Renal cortex interstitium (tissue), 15 donors: ENCODE measurements at places on chromosomes 1 and 21.

DNA sequence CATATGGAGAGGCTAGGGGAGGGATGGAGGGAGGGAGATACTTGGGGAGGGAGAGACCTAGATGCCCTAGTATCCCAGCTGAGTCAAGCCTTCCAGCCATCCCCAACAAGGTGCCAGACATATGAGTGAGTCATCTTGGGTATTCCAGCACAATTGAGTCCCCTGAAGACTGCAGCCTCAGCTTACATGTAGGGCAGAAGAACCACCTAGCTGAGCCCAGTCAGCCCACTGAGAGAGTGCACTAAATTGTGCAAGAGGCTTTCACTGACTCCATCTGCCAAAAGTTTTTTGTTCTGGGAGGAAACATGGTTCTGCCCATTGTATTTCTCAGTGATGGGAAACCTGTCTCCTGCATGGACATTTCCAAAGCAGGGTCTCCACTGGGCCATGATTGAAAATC lies 76.4 kb downstream of the FOXD2 start:
- no peak for DNase-seq

GRCh38 chr1:167791281-167792187 lies 69.8 kb downstream of the MPZL1 start:
- DNase-seq: no peak

- DNase-seq: no peak
These were observed 111.0 kb downstream of the TAS1R2 start for GRCh38 chr1:18748435-18748834.

GRCh38 chr1:89945852-89946476 lies 48.9 kb upstream of the ZNF326 start:
- DNase-seq: no peak

GRCh38 chr1:199510314-199510713 lies 517.2 kb upstream of the NR5A2 start:
- no peak for DNase-seq

GRCh38 chr1:91099746-91100621 lies 78.1 kb upstream of the ZNF644 start:
- no peak for DNase-seq

GRCh38 chr1:197029749-197030148 lies 37.3 kb downstream of the F13B start:
- DNase-seq: no peak

GRCh38 chr1:109104364-109105151 lies 9.4 kb upstream of the ELAPOR1 start:
- DNase-seq: no peak

DNA sequence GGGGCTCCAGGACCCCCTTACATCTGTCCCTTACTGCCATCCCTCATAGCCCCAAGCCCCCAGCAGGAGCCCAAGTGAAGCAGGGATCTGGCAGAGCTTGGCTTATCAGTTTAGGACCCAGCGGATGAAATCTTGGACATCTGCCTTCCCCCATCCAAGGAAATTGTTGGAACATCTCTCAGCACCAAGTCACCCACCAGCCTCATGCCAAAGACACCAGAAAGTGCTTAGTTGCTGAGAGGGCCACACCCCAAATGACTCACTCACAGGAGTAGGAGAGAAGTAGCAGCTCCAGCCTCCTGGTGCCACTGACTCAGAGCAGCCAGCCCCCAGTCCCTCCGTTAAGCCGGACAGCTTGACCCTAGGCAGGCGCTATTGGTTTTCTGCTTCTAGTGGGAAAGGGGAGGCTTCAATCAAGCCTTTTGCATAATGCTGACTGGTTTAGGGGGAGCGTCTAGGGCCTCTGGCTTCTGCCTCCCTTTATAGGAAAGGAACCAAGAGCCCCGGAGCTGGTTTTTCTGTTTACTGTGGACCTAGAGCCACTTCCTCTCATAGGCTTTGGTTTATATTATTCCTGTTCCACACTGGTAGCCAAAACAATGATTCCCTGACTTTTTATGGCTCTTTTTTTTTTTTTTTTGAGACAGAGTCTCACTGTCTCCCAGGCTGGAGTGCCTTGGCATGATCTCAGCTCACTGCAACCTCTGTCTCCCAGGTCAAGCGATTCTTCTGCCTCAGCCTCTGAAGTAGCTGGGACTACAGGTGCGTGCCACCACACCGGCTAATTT lies 114.2 kb upstream of the IPO9 start:
- DNase-seq: no peak

GRCh38 chr1:61170328-61171238 lies 88.2 kb downstream of the NFIA start:
- DNase-seq: no peak

DNA sequence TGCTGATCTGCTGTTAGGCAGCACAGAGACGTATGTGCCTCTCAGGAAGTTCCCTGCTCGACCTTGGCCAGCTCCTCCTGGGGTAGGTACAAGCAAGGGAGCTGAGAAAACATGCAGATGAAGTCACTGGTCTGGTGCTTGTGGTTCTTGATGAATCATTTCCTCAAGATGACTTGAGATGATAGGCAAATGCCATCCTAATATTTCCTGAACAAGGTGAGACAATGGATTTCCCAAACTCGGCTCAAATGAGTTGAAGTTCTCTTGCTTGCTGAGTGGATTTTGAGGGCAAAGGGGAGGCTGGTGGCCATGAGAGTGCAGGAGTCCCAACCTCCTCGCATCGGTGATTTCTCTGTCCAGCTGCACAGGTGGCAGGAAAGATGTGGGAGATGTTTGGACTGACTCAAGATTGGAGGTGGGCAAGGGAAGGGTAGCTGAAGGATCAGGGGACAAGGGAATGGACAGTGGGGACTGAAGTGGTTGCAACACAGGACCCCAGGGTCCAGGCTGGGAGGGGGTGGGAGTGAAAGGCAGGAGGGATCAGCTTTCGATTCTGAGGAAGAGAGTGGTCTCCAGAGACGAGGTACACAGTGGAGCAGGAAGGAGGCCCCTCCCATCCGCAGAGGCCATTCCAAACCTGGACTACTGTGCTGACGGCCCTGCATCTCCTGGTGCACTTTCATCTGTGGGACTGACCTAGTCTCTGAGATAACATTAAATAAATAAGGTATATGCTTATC lies 63.9 kb downstream of the CAPN2 start:
- DNase-seq: no peak

DNA sequence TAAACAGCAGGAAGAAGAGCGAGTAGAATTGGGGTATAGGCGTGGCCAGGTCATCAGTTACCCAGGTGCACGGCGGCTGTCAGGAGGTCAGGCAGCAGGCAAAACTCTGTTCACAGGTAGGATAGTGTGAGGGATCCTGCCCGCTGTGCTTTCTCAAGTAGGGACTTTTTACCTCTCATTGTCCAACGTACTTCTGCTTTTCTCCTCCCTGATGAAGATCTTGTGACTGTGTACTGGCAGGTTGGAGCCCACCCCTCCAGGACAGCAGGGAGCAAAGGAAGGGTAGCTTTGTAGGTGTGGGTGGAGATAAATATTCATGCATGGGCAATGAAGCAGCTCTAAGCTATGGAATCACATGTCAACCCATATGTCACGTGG lies 373.5 kb downstream of the KIF26B start:
- DNase-seq: no peak

DNA sequence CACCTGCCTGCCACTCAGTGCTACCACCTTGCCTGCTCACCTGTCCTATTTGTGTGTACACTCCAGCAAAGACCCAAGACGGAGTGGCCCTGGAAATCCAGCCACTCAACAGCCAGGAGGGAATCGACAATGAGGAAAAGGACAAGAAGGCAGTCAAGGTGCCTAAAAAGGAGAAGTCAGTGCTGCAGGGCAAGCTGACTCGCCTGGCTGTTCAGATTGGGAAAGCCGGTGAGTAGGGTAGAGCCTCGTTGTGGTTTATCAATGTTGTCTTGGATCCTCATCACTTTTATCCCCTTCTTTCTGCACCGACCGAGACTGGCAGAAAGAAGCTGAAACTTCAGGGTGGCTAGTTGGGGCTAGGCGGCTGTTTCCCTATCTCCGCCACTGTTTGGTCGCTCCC lies 61.4 kb upstream of the LAX1 start:
- DNase-seq: no peak

GRCh38 chr1:40948741-40949443 lies 30.6 kb upstream of the CTPS1 start:
- DNase-seq: no peak

DNA sequence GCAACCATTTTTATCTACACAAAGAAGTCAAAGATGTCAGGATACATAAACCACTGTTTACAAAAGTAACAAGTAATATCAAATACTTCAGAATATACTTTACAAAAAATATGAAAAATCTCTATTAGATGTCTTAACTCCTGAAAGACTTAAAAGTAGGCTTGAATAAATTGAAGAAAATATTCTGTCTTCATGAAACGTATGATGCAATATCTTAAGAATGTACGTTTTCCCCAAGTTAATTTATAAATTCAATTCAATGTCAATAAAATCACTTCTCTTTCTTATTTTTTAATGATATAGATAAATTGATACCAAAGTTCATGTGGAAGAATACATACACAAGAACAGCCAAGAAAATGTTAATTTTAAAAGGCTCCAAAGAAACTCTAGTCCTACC lies 6.0 kb downstream of the KRTAP19-7 start:
- DNase-seq: no peak

DNA sequence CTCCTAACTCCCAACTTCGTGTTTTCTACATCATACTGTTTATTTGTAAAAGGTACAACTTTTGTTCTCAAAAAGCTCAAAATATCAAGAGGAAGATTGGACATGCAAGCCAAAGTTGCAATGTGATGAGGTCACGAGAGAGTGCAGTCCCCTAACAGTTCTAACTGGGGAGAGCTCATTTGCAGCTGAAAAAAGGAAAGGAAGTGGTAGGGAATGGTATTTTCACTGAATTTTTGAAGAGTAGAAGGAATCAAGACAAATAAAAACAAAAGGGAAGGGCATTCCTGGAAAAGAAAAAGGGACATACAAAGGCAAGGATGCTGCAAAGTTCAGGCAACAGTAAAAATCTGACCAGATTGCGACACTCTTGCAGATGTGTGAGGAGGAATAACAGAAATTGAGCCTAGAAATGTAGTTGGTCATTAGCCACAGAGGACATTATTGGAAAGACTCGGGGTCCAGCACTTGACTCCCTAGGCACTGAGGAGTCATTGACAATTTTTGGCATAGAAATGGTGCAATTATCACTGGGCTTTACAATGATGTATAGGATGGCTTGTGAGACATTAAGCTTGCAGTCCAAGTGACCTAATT lies 67.9 kb downstream of the TBX15 start:
- no peak for DNase-seq

- DNase-seq: no peak
These were observed 19.1 kb upstream of the LMX1A start for GRCh38 chr1:165375623-165376022.

- no peak for DNase-seq
These were observed 217.4 kb upstream of the RUNX1 start for GRCh38 chr21:35266546-35266945.

DNA sequence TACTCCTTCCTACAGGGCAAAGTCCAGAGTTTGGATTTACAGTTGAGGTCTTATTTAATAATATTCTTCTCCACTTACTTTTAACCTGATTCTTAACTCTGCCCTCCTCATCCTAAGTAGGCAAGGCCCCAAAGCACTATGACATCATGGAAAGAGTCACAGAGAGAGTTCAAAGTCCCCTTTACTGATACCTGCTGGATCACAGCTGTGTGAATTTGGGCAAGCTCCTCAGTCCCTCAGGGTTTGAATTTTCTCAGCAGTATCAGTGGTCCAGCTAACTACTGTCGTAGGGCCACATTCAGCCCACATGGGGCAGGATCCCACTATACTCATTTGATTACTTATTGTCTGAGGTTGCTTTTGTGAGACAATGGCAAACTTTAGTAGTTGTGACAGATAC lies 16.0 kb downstream of the TYW3 start:
- DNase-seq: no peak

DNA sequence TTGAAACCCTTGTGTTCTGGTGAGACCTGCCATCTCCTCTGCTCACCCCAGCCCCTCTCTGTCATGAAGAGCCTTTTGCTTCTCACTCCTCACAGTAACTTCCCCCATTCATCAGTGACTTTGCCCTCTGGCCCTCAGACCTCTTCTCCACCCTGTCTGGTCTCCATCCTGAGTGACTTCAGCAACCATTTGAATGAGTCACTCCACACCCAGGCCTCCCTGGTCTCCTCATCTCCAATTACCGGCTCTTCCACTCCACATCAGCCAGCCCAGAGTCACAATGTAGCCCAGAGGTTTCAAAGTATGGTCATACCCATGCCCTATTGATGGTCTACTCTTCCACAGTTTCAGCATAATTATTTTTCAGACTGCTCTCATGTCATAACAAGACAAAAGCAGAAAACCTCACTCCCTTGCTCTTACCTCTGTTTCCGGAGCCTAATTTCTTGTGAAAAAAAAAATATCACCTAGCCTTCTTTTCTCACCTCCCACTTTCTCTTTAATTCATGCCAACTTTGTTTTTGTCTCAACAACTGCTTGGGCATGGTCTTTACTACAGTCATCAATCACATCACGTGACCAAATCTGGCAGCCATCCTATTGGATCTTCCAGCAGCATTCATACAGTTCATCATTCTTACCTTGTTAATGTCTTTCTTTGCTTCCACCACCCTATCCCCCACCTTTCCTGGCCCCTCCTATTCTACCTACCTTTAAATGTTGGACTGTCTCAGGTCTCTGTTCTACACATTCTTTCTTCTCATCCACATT lies 35.6 kb upstream of the NEK7 start:
- DNase-seq: no peak

- no peak for DNase-seq
These were observed 224.7 kb upstream of the FAM78B start for GRCh38 chr1:166391279-166392066.

DNA sequence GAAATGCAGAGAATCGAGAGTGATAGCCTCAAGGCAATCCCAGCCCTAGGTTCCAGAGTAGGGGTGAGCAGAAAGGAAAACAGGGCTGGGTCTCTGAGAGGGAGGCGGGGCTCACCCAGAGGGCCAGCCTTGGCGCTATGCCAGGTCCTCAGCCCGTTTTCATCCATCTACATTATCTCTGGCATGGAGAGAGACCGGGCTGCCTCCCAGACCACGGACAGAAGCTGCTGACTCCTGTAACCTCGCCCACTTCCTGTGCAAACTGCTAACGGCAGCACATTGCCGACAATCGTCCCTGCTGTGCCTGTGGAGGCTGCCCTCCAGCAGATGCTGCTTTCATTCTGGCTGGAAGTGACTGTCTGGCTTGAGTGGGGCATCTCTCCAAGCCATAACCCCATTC lies 569.1 kb downstream of the NPHP4 start:
- DNase-seq: no peak

- DNase-seq: no peak
These were observed 141.1 kb upstream of the ETV3 start for GRCh38 chr1:157279138-157279801.

- DNase-seq: no peak
These were observed 277.1 kb downstream of the AKT3 start for GRCh38 chr1:243572940-243573339.

- no peak for DNase-seq
These were observed 30.6 kb downstream of the GNAI3 start for GRCh38 chr1:109578947-109579443.

GRCh38 chr1:197096137-197096536 lies 29.1 kb upstream of the F13B start:
- no peak for DNase-seq
